CD4-positive, alpha-beta T cell treated with Interleukin-6 at 100 ng/mL for 8 hours (primary cell): ENCODE measurements at places on chromosomes 3 and 15.
A peak's percentile ranks its signal among the peaks of the same experiment; 100 is the strongest.

- no peak for DNase-seq
Measured at GRCh38 chr3:69819282-69819681, 80.0 kb downstream of the MITF start.

GRCh38 chr15:63408524-63408923, 26.9 kb upstream of the CA12 start:
- DNase-seq: no peak

DNA sequence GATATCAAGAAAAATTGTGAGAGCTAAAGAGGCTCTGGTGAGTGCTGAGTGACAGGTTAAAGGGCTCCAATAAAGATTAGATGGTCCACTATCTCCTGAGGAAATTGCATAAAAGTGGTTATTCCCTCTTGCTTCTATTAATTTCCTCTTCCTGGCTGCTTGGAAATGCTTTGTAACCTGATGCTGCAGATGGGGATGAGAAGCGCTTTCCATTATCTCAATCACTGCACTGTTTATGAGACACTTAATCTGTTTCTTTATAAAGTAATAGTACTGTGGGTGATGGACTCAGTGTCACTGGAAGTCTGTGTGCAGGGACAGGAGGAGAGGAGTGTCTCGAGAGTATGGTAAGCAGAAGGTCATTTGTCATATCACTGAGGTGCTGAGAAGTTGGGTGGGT, 305.3 kb downstream of the EPHB1 start:
- DNase-seq: no peak

- no peak for DNase-seq
Measured at GRCh38 chr3:123080864-123081562, 14.2 kb downstream of the PDIA5 start.

DNA sequence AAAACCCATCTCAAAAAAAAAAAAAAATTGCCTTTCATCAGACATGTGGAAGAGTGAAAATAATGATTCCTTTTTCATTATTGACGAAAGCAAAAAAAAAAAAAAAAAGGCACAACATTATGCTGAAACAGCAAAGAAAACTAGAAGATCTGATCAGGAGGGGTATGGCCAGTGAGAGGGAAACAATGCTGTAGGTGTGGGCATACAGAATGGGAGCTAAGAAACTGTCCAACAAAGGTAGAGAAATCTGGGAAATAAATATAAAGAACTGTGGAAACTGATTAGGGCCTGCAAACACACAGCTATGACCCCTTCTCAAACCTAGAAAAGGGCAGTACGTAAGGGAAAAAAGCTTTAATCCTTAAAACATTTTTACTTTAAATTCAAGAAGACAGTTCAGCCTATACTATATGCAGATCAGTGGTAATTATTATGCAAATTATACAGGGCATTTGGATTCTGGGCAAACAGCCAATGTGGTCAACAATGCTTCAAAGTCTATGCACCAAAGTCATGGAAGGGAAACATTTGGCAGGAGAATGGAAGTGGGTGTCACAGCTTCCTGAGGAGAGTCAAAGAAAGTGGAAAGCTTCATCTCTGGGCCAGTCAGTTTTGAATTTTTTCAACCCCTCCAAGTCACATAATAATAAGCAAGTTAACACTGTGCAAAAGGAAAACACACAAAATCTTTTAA, 68.3 kb upstream of the SLC12A8 start:
- no peak for DNase-seq

GRCh38 chr3:194854206-194854605, 168.5 kb downstream of the FAM43A start:
- no peak for DNase-seq

- no peak for DNase-seq
Measured at GRCh38 chr3:101391413-101391950, 71.1 kb upstream of the IMPG2 start.

DNA sequence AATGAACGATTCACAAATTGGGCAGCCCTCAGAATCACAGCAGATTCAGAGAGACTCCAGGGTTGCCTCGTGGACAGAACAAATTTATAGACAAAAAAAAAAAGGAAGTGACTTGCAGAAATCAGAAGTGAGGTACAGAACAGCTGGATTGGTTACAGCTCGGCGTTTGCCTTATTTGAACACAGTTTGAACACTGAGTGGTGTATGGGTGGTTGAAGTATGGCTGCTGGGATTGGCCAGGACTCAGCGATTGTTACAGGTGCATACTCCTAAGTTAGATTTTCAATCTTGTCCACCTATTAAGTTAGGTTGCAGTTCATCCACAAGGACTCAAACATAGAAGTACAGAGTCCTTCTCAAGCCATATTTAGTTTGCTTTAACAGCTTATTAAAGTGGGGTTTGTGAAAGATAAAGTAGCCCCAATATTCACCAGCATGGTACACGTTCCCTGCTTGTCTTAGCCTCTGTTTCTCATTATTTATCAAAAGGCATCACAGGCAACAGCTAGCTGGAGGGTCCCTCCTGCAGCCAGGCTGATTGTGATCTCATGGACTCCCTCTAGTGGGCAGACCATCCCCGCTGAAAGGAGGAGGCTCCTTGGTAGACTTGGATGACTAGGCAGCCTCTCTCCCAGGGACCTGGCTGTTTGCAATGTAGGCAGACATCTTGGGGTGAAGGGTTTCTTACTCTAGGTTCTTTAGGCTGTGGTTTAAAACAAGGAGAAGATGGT, 17.6 kb upstream of the ALDH1L1 start:
- DNase-seq: peak; percentile 17

DNA sequence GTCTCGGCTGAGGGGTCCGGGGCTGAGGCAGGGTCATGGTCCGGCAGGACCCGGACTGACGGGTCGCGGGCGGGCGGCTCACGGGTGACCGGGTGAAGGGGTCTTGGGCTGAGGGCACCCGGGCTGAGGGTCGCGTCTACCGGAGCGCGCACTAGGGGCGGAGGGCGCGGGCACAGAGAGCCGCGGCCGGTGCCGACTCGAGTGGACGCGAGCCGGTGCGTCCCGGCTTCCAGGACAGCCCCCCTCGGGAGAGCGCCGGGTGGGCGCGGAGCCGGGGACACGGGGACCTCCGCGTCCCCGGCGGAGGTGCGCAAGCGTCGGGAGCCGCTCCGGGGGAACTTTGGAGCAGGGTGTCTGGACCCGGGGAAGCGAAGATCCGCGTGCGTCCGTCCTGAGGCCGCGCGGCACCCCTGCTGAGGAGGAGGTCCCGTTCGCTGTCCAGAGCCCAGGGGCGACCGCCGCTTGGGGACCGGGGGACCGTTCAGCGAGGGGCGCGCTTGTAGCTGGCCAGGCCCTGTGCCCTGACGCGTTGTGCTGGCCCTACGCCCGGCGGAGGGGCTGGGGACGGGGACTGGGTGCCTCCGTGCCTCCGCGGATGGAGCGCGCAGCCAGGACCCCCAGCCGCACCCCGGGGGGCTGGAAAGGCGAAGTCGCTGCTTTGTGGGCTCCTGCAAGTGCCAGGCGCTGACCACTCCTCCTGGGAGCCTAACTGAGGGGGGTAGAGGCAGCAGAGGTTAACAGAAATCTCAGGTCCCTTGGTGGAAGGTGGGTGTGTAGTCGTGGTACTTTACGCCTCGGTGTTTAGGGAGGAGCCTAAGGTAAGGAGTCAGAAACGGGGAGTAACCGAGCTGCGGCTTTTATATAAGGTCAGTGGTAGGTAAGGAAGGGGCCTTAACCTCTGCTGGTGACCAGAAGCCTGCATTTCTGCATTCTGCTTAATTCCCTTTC, at the start of gene PPARG:
Gene PPARG, plus strand, starts transcription at position 889 of the 948 bp plus-strand sequence. CDS start 90,642 bp downstream, outside the sequence.
- DNase-seq: no peak

- DNase-seq: no peak
Measured at GRCh38 chr3:66996696-66997095, 1.4 kb upstream of the KBTBD8 start.
